ENCODE measurements at places on chromosomes 11 and 22.

- DNase-seq = no peak
Observed at GRCh38 chr22:19412478-19412877, 19.1 kb downstream of the HIRA start.

- DNase-seq = peak; percentile 22
Observed at GRCh38 chr22:32080904-32081303, 37.8 kb downstream of the SLC5A1 start.

- no peak for DNase-seq
Observed at GRCh38 chr22:48391171-48391711, 1436.4 kb downstream of the BRD1 start.

- no peak for DNase-seq
Observed at GRCh38 chr11:9719566-9720289, 55.9 kb downstream of the SWAP70 start.

DNA sequence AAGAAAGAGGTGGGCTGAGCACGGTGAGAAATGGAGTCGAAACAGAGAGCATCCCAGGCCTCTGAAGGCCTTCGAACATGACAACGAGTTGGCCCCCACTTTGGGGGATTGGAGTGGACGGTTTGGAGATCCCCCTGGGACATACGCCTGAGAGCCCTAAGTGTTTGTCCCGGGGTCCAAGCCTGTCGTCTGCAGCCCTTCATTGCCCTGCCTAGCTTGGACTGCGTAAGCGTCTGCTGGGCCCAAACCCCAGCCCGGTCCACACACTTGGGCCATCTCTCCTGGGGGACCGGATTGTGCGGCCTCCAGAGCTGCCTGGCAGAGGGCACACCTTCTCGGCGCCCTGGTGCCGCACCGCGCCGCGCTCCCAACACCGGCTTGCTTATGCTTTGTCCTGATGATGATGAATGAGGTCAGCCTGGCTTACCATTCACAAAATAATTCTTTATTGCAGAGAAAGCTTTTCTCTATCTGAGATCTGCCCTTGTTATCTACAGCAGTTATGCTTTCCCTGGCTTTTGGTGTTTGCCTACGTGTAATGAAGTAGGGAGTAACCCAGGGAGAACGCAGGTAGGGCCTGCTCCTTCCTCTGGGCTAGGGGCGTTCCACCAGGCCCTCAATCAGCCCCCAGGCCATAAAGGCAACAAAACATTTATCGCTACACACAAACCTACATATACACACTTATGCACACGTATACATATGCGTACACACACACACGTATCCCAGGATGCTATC lies 85.9 kb upstream of the PPARA start:
- DNase-seq = no peak

DNA sequence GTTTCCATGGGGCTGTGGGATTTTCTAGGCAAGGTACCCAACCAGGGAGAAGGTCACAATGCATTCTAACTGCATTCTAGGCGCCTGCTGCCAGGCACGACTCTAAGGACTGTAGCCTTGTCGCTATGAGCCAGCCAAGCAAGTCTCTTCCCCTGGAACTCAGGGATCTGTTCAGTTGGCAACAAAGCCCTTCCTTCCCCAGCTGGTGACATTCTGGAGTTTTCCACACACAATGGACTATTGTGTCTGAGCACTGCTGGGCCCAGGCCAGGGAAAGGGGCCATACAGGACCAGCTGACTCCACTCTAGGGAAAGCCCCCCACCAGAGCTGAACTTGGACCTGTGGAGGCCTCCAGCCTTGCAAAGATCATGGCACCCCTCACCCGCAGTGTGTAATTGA lies 116.8 kb downstream of the RRAS2 start:
- no peak for DNase-seq

DNA sequence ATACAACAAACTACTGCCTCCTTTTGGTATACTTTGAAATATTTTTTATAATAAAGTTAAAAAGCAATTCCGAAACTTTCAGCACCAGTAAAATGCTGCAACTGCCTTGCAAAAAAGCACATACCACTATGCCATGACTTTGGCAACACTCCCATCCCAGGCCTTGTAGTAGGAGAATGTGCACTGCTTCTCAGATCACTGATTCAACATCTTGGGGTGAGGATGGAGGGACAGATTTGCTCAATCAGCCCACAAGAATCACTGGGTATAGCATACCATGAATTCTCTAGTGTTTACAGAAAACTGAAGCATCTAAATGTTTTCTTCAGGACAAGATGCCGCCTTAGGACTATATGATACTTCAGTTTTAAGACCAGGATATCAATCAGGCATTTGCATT lies 14.9 kb downstream of the EIF4ENIF1 start:
- DNase-seq = no peak

DNA sequence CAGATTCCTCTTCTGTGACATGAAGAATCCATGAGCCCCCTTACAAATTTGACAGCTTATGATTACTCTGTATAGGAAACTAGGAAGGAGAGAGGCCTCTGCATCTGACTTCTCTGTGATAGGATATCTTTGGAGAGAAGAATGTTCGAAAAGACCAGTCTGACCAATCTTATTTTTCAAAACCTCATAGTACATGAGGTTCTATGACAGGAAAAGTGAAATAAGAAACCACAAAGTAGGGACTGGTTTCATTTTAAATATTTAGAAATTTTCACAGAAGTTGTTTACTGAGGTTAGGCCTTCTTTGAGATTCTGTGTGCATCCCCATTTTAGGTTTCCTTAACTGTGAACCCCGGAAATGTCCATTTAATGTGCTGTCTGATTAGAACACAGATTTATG lies 2.1 kb upstream of the OR4X1 start:
- DNase-seq = no peak

- no peak for DNase-seq
Observed at GRCh38 chr11:102791271-102792036, 6.5 kb downstream of the MMP1 start.

GRCh38 chr22:20436307-20436767 lies 1.3 kb downstream of the SCARF2 start:
- no peak for DNase-seq

DNA sequence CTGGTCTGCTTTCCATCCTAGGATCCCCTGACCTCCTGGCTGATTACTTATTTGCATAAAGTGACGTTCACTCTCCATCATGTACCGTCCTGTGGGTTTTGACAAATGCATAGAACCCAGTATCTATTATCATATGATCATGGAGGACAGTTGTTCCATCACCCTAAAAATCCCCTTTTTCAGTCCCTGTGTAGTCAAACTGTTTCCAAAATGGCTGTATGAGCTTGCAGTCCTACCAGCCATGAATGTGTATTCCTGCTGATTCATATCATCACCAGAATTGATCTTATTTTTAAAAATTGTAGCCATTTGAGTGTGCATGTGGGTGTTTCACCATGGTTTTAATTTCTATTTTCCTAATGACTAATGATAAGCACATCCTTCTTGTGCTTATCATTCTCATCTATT lies 108.8 kb downstream of the MPPED1 start:
- DNase-seq = no peak

GRCh38 chr11:117814766-117815261 lies 9.7 kb downstream of the FXYD2 start:
- peak; percentile 84 for DNase-seq

- DNase-seq = no peak
Observed at GRCh38 chr22:47301820-47302475, 539.5 kb downstream of the TBC1D22A start.

DNA sequence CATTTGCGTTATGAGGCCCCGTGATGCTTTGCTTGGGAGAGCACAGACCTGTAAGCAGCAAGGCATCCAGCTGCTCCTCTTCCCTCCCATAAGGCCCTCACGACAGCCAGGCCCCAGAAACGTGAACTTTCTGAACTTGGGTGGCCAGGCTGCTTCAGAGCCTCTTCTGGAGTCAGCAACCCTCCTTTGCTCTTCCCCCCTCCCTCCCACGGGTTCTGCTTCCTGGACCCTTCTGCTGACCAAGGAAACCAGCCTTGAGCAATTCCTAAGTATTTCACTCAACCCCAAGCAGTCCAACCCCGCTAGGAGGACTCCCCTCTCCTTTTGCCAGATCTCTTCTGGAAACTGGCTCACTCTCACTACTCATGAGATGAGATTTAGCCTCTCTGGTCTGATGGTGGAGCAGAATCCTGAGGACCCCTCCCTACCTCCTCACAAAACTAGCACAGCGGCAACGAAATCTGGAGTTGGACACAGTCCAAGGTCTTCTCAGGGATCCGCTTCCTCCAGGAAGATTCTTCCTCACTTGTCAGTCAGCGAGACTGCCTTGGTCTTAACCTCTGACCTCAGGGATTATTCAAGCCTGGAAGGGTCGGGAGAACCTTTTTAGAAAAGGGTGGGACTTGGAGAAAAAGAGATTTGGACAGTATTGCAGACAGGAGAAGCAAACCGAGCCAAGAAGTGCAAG lies 86.2 kb downstream of the UBASH3B start:
- DNase-seq = no peak

- peak; percentile 56 for DNase-seq
Observed at GRCh38 chr11:12599408-12600143, 74.6 kb upstream of the TEAD1 start.

- DNase-seq = no peak
Observed at GRCh38 chr11:45880772-45881570, 4.5 kb upstream of the MAPK8IP1 start.

GRCh38 chr11:34145847-34146381 lies 40.5 kb downstream of the NAT10 start:
- no peak for DNase-seq

DNA sequence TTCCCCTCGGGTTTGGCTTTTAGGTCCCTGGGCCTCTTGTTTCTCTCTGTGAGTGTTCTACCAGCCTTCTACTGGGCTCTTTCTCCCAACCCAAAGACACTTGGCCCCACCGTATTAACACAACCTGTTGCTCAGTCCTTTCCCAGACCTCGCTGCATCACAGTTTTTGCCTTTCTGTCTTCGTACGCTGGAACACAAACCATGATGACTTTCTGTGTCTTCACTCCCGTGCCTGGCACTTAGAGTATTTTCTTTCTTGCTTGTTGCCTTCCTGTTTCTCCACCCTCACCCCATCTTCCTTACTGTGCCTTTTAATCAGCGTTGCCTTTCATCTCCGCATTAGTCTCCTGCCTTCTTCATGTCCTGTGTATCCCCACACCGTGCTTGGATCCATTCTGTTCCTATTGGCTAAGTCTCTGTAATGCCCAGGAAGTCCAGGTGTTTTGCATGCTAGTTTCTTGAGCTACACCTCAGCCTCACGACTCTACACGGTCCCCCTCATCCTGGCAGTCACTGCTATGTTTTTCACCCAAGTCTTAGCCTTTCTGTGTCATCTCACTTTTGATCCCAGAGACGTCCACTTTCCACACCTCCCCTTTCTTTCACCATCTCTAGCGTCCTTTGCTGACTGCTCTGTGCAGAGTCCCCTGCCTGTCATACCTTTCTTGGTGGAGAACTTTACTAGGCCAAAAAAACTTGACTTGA lies 1.6 kb downstream of the MARK2 start:
- no peak for DNase-seq

DNA sequence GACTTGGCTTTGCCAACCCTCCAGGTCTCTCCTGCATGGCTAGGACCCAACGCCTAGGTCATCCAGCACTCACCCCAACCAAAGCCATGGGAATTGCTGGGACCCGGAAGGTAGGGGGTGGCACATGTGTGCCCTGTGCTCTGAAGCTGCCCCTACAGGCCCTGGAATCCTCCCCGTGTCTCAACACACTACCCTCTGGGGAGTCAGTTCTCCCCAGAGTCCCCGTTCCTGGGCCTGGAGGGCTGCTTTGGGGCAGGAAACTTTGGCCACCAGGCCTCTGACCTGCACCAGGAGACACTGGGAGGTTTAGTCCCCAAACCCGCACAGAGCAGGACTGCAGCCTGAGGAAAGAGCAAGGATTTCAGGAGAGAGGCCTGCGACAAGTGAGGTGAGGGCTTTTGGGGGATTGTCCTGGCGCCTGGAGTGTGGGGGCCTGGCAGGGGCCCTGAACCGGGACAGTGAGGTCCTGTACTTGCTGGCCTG lies 495 bp upstream of the IFITM1 start:
- no peak for DNase-seq

- DNase-seq = no peak
Observed at GRCh38 chr11:10409207-10409661, 45.8 kb upstream of the AMPD3 start.

GRCh38 chr11:94401773-94402265 lies 600 bp upstream of the GPR83 start:
- DNase-seq = no peak

DNA sequence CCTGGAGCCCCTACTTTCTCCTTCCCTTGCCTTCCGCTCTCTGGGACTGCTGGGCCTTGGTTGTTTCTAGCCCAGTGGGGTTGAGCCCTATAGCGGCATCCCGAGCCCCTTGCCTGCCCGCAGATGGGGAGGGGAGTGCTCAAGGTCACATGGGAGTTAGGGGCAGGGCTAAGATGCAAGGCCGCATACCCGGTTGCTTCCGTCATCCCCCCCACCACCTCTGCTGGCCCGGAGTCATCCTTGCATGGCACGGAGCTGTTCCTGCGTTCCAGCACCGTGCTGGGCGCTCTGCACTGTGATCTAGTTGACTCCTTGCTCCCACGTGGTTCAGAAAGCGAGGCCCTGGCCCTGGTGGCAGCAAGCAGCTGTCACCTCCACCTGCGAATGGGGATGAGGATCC lies 18.0 kb downstream of the FLRT1 start:
- no peak for DNase-seq

- no peak for DNase-seq
Observed at GRCh38 chr11:32840587-32840986, 10.9 kb downstream of the PRRG4 start.

DNA sequence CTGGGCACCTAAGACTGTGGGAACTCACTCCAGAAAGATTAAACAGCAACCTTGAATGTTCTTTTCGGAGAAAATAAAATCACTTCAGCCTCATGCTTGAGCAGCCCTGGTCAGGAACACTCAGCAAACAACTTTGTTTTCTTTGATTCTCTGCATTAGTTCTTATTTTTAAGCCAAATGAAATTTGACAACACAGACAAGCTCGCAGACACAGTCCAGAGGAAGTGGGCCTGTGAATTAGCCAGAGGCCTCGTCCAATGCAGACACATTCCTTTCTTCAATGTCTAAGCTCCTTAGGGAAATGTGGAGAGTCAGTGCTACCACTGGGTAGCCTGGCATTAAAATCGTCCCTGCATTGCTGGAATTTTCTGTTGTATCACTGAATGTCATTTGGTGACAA lies 62.9 kb upstream of the CSNK2A3 start:
- DNase-seq = no peak

GRCh38 chr11:350723-351255 lies 18.5 kb upstream of the B4GALNT4 start:
- no peak for DNase-seq

GRCh38 chr11:75198278-75198973 lies 42.1 kb upstream of the TPBGL start:
- no peak for DNase-seq

All from stimulated activated CD4-positive, alpha-beta T cell treated with anti-CD3 and anti-CD28 coated beads, Interleukin-1b, Interleukin-23, amount 100 ng/mL, for 48 hours (primary cell).